ENCODE measurements at places on chromosomes 1 and 21.

GRCh38 chr1:7229696-7230631 lies 444.7 kb downstream of the CAMTA1 start:
- DNase-seq: no peak

DNA sequence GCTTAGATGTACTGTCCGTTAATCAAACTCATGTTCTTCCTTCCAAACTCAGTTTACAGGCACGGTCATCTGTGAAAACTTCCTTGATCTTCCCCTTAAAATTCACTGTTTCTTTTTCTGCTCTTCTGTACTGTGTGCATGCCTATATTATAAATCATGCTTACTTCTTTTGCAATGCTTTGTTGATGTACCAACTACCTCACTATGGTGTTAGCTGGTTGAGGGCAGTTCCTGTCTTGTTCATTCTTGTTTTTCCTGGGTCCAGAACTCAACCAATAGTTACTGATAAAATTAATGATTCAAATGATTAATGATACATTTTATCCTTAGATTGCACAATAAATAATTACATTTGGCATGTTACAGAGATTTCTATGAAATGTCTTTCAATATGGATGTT lies 163.8 kb downstream of the CHRM3 start:
- DNase-seq: no peak

DNA sequence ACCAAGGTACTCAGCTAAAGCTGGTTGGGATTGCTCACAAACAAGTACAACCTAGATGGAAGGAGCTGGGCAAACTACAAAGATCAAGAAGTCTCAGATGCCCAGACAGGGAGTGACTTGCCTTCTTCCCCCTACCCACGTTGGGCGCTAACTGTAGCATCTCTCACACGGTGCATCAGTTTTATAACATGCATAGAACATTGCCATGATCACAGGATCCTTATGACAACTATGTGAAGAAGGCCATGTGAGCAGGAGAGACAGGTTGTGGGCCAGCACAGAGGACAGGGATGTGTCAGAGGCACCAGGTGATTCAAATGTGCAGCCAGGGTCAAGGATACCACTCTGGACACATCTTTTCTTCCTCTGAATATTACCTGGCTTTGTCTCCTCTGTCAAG lies 28.3 kb upstream of the CYP4B1 start:
- no peak for DNase-seq

DNA sequence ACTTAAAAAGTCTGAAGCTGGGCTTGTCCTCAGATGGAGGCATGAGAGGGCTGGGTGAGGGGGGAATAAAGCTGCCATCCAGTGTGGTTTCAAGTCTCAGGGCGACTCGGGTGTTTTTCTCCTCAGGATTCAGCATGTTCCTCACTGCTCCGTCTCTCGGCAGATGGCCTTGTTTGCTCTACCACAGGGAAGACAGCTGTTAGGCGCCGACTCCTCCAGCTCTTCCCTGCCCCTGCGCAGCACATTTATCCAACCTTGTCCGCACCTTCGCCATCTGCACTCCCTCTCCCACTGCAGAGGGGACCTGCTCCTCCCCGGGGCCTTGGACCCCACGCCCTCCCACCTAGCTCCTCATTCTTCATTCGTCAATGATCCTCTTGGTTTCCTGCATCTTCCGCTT lies 16.6 kb upstream of the S100A11 start:
- DNase-seq: no peak

GRCh38 chr1:245404952-245405351 lies 250.2 kb downstream of the KIF26B start:
- no peak for DNase-seq

DNA sequence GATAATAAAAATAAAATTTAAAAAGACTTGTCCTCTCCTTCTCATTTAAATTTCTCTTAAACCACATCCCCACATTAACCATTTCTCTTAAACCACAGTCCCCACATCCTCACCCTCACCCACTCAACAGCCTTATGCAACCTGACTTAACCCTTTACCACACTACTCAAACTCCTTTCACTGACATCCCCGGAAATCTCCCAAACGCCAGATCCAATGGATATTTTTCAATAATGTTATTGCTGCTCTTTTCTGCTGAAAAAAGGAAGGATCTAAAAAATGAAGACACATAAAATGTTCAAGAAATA lies 54.2 kb upstream of the EEIG2 start:
- no peak for DNase-seq

DNA sequence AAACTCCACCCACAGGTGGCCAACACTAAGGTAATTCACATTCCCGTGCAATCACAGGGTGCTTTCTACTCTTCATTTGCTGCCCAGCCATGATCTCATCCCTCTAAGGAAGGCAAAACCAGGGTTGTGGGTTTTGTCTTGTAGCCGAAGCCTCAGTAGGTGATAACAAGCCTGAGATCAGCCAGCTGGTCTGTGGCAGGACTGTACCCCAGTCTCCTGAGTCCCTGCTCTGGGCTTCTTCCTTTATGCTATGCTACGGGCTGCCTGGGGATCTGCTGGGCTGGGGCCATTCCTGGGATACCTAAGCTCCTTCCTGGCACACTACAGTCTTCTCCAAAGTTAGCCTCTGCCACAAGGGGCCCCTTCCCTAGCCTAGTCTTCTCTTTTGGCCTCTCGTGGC lies 9.8 kb downstream of the PPFIA4 start:
- DNase-seq: no peak

DNA sequence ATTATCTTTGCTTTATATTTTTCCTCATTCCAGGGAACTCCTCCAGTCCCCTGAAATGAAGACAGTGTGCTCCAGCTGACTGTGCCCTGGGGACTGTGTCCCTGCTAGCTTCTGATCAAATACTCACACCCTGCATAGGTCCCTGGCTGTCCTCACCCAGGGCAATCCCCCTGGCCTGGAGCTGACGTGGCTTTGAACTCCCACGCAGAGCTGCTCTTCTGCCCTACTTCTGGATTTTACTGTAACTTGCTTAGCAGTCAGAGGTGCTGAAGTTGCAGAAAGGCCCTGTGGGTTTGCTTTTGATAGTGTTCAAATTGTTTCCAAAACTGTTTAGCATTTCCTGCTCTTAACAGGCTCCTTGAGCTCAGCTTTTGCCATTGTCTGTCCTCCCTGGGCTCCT lies 186.5 kb downstream of the FASLG start:
- no peak for DNase-seq

DNA sequence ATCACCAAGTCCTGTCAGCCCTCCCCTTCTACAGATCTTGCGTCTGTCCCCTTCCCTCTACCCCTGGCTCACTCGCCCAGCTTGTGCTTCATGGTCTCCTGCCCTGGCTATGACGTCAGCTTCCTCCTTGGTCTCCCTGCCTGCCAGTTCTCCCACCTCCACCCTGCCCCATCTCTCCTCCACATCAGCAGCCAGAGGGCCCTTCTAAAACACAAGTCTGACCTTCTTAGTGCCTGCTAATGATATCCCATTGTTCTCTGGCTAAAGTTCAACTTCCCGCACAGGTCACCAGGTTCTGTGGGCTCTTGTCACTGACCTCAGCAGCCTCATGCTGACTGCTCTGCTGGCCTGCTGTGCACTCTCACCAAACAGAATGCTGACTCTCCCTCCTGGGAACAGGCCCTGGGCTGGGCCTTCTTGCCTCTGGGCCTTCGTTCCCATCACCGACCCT lies 24.7 kb upstream of the MYCL start:
- DNase-seq: no peak

- DNase-seq: peak; percentile 0
Measured at GRCh38 chr1:15618655-15619525, 1.6 kb downstream of the DDI2 start.

DNA sequence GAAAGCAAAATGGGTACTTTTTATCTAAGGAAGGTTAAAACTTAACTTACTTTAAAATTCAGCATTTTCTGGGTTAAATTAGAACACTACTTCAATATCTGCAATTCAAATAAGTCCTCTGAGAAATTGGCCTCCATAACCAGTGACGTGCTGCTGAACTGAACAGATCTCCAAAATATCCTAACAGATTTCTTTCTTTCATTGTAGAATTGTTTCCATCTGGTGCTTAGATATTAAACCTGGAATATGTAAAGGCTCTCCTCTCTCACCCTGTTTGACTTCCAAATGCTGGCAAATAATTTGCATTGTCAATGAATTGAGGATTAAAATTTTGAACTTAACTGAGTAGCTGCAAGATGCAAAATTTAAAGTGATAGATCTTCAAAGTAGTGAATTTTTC lies 316.9 kb upstream of the CXADR start:
- no peak for DNase-seq

GRCh38 chr1:218829097-218829496 lies 344.6 kb upstream of the LYPLAL1 start:
- DNase-seq: no peak

DNA sequence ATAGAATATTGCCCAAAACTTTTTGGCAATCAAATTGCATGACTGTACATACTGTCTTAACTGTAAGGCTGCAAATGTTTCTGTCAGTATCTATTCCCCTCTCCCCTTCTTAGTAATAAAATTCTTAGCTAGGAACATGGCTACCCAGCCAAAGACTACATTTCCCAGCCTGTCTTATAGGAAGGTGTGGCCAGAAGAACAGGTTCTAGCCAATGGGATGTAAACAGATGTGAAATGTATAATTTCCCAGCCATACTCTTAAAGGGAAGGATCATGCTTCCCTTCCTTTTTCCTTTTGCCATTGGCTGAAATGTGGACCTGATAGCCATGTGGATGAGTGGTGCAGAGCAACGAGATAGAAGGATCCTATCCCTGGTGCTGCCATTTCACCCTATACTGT lies 7.0 kb upstream of the HIVEP3 start:
- DNase-seq: no peak

DNA sequence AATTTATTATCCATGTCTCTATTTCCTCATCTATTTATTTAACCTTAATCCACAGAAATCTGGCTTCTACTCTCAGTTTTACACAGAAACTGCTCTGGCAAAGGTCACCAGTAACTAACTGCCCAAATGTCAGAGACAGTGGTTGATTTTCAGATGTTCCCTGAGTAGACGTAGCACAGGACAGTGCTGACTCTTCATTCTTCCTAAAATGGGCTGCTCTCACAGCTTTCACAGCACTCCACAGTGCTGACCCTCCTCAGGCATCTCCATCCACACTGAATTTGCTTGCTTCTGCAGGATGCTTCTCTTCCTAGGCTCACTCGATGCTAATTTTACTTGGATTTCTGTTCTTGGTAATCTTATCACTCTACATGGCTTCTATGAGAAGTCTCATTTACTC lies 508.2 kb upstream of the ZRANB2 start:
- no peak for DNase-seq

GRCh38 chr1:199691540-199691939 lies 336.0 kb upstream of the NR5A2 start:
- DNase-seq: peak; percentile 50

- DNase-seq: no peak
Measured at GRCh38 chr1:110718452-110718851, 43.7 kb upstream of the KCNA3 start.

GRCh38 chr1:64887689-64888217 lies 78.6 kb downstream of the JAK1 start:
- DNase-seq: no peak

GRCh38 chr1:66207484-66207883 lies 326.5 kb upstream of the SGIP1 start:
- no peak for DNase-seq

GRCh38 chr1:181084606-181084969 lies 3.9 kb upstream of the IER5 start:
- DNase-seq: no peak

DNA sequence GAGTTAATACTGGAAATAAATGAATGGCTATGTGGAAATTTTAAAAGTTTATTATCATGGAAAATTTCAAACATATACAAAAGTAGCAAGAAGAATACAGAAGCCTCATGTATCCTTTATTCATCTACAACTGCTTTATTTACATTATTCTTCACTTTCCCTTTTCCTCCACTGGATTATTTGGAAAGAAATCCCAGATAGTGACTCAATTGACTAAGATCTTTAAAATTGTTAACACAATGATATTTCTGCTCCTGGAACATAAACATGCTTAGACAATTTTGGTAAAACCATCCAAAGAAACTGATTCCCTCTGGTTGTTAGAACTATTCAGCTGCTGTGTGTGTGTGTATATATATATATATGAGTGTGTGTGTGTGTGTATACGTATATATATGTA lies 116.2 kb downstream of the TGFB2 start:
- no peak for DNase-seq

DNA sequence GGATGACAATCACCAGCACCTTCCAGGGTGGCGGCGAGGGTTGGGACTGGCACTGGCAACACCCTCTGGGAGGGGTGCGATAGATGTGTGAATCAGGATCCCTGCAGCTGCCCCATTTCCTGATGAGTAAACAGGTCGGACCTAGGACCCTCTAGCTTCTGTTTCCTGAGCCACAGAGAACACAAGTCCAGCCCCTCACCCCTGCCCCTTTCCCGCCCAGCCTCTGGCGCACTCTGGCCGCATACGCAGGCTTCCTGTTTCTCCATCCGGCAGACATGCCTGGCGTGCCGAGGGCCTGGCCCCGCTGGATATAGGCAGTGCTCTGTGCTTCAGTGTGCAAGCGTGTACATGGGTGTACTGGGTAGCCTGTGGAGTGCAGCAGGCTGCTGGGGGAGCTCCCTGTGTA lies 4.6 kb downstream of the PEAR1 start:
- peak; percentile 81 for DNase-seq

- DNase-seq: no peak
Measured at GRCh38 chr1:14884614-14885175, 268.9 kb upstream of the TMEM51 start.

GRCh38 chr1:195768936-195769335 lies 839.3 kb downstream of the KCNT2 start:
- DNase-seq: no peak

DNA sequence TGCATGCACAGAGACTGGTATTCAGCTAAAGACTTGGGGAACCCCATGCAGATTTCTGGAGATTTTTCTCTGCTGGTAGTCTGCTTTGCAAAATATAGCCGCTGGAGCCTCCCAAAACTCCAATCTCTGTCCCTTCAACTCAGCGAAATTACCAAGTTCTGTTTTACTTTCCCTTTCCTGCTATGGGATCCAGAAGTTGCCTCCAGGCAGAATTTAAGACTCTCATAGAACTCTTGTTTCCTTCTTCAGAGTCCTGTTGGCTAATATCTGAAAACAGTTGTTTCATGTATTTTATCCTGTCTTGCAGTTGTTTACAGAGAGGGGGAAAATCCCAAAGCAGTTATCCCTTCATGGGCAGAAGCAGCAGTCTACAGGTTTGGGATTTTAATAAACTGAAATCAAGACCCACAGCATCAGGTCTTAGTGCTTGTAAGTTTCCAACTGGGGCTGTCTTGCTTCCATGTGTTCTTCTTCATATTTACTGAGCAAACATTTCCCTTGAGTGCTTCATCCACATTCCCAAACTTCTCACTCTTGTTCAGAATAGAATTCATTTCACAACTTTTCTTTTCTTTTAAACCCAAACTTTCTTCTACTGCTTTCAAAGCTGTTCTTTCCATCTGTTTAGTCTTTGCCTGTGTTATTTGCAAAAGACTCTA lies 221.3 kb upstream of the DMRTA2 start:
- DNase-seq: no peak

DNA sequence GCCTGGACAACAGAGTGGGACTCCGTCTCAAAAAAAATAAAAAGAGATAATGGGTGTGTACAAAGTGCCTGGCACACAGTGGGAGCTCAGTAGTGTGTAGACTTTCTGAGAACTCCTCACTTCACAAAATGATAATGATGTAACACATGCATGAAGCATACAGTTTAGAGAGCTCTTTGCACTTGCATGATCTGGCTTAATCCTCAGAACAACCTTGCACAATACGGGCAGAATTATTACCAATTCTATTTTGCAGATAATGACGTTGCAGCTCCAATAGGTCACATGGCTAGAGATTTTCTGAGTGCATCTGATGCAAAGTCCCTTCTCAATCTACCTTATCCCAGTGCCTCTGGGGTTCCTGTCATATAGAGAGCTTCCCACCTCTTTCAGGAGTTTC lies 71.4 kb downstream of the CD247 start:
- no peak for DNase-seq
